ENCODE measurements at places on chromosomes 2 and 18. TPM values are rescaled to one million over a fixed set of nuclear protein-coding genes. Genes with fewer than 3 reads are reported as not detected.

The CCNT2 gene
- total RNA-seq, result 8.3 TPM

The CCDC148 gene
- total RNA-seq, result 0.23 TPM

The ANKRD62 gene
- total RNA-seq, result not detected

The ZSCAN30 gene
- 12.6 TPM for total RNA-seq

All from pericardium fibroblast (primary cell).